Fibroblast of skin of abdomen (primary cell): ENCODE measurements at places on chromosomes 5 and 9.

GRCh38 chr5:86971034-86971571 lies 296.6 kb upstream of the RASA1 start:
- peak; percentile 28 for DNase-seq

GRCh38 chr5:128441165-128441564 lies 96.9 kb downstream of the FBN2 start:
- DNase-seq, result no peak

DNA sequence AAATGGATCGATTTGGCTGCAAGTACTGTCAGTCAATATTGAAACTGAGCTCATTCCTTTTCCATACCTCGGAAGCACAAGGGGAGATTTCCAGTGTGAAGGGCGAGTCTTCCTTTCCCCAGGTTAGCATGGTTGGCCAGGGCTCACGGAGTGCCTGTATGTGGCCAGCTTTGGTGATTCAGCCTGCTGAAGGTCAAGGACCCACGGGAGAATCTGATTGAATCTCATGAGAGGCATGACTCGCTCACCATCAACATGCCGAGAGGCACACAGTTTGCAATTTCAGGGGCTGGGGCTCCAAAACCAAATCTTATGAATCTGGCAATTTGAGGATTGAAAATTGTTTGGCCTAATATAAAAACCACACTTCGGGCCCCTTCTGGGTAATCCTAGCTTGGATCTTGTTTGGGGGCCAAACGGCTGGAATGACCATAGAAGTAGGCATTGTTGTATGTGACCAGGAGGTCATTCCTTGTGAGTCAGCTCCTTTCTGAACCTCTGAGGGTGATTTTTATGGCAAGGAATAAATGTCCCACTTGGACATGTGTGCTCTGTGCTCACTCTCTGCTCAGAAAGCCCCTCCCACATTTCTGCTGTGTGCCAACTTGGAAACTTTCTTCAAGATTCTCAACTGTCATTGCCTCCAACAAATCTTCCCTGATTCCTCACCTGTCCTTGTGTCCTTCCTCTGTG lies 69.8 kb downstream of the DOCK2 start:
- DNase-seq, result peak; percentile 60

DNA sequence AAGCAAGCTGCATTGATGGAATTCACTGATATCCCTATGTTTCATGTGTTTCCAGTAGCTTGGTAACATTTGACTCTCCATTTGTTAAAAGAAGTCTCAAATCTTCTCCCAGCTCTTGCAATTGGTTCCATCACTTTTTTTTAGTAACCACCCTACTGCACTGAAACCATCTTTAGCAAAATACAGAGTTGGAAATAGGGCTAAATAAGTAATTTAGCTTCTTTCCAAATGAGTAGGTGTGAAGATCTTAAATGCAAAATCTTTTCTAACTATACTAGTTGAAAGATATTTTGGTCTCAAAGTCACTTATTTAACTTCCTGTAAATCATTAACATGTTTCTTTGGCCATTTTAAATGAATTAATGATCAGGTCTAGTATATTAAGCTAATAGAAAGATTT lies 138.1 kb downstream of the DIRAS2 start:
- no peak for DNase-seq

DNA sequence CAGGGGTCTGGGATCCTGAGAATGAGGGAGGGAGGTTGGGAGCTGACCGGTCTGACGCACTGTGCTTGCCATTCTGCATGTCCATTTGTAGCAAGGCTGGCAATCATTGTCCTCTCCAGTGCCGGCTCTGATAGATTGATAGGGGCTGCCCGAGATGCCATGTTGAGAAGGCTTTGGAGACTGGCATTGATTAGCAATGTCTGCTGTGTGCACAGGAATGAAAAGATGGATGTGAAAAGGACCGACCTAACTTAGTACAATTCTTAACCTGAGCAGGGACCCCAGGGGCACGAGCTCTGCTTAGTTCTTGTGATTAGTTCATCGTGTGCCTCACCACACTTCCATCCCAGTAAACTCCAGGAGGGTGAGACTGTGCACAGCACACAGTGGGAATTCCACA lies 17.0 kb downstream of the NEK6 start:
- no peak for DNase-seq

- DNase-seq, result peak; percentile 43
These were observed 404.6 kb upstream of the ARRDC3 start for GRCh38 chr5:91787718-91788117.

- peak; percentile 66 for DNase-seq
These were observed at the start of gene HAPLN1 for GRCh38 chr5:83720836-83721537. Gene HAPLN1, minus strand, starts transcription at chr5:83720855. Its CDS starts 47,332 bp downstream, at chr5:83673523.

- peak; percentile 65 for DNase-seq
These were observed 108.4 kb upstream of the RPS23 start for GRCh38 chr5:82386576-82386975.

DNA sequence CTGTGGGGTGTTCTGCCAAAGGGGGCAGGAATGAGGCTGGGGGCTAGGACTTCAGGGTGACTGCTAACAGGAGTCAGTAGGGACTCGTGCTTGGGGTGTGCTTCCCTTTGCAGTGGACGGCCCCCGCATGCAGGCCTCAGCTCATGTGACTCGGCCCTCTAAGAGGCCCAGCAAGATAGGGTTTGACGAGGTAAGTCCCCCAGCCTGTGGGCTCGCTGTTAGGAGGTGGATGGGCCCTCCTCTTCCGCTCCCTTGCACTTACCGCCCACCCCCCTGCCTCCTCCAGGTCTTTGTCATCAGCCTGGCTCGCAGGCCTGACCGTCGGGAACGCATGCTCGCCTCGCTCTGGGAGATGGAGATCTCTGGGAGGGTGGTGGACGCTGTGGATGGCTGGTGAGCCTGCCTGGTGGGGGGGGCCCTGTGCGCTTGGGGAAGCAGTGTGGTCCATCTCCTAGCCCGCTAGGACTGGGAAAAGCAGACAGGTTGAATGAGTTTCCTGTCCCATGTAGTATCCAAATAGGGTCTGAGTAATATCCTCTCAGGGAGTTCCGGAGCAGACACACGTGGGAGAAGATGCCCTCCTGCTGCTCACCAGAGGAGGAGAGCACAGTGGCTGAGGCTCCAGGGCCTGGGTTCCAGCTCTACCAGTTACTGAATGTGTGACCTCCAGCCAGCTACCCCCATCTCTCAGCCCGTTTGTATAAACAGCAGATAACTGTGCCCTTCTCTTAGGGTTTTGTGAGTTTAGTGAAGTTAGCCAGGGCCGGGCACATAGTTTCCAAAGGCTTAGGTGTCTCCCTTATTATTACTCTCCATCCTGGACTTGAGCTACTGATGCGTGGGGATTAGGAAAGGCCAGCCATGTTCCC lies 8.2 kb downstream of the CERCAM start:
- peak; percentile 22 for DNase-seq

- DNase-seq, result no peak
These were observed 3.4 kb downstream of the CAMSAP1 start for GRCh38 chr9:135903786-135904520.

- DNase-seq, result no peak
These were observed 473.9 kb upstream of the COX7C start for GRCh38 chr5:86143837-86144236.

DNA sequence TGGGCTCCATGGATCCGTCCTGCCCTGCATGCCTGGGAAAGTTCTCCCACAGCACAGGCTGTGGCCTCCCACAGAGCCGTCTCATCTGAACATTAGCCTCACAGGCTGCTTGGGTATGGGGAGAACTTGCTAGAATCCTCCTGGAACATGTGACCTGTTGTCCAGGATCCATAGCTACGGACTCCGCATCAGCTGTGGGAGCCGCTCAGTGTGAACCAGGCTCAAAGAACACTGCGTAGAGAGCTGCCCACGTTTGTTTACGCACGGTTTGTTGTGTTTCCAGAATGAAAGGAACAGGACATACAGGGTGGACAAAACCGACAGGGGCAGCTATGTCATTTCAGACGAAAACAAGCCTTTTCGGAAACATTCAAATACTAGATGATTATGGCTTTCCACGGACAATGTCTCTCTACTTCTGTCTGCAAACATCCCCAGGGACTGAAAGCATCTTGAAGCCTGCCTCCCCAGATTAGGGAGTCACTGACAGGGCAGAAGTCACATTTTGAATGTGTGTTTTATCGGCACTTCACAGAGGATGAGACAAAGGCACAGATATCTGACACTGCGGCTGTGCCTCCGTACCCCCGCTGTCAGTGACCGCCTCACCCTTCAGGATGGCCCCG lies 390.3 kb downstream of the GADD45G start:
- DNase-seq, result no peak

DNA sequence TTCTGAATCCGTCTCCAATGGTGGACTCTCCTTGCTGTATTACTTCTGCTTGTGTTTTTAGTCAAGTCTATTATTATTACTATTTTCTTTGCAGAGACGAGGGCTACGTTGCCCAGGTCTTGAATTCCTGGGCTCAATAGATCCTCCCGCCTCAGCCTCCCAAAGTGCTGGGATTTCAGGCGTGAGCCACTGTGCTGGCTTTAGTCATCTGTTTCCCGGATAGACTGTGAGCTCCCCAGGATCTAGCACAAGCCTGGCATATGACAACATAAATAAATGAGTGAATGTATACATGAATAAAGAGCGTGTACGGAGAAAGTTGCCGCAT lies 439 bp upstream of the DDX46 start:
- no peak for DNase-seq

GRCh38 chr5:123164054-123164453 lies 75.0 kb downstream of the PRDM6 start:
- no peak for DNase-seq

DNA sequence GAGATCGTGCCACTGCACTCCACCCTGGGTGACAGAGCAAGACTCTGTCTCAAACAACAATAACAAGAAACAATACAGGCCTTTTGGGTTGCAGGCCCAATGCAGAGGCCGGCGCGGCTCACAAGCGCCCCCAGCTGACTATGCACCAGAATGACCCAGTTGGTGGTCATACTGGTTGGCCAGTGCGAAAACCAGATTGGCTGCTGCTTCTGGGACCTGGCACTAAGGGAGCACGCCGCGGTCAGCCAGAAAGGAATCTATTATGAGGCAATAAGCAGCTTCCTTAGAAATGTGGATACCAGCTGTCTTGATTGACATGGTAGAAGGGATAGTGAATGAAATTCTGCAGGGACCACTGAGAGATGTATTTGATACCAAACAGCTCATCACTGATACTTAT lies 35.0 kb downstream of the RANBP17 start:
- DNase-seq, result peak; percentile 41

GRCh38 chr5:176497852-176498251 lies 39.4 kb downstream of the RNF44 start:
- peak; percentile 10 for DNase-seq

GRCh38 chr5:154743812-154744211 lies 11.4 kb upstream of the LARP1 start:
- DNase-seq, result no peak
